ENCODE measurements at places on chromosomes 1 and 21.

DNA sequence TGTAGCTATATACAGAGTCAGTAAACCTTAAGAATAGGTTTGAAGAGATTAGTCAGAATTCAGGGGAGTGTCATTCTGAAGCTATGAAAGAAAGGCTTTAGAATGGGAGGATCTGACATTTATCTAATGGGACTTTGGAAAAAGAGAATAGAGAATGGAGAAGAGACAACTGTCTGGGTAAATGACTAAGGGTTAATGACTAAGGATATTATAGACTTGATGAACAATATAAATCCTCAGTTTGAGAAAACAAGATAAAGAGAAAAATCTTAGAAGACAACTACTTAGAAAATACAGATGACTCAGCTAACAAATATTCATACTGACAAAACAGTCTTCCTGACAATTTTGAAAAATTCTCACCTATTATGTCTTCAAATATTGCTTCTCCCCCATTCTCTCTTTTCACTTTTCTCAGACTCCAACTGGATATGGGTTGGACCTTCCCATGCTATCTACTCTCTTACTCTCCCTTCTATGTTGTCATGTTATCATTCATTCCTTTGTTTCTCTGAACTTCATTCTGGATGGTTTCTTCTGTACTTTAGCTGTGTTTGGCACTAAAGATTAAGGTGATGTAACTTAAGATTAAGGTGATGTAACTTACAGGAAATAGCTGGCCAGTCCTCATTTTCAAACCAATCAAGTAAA, 20.4 kb downstream of the SLC16A1 start:
- DNase-seq, result no peak

- no peak for DNase-seq
These were observed 73.8 kb upstream of the ZNF678 start for GRCh38 chr1:227489572-227489971.

DNA sequence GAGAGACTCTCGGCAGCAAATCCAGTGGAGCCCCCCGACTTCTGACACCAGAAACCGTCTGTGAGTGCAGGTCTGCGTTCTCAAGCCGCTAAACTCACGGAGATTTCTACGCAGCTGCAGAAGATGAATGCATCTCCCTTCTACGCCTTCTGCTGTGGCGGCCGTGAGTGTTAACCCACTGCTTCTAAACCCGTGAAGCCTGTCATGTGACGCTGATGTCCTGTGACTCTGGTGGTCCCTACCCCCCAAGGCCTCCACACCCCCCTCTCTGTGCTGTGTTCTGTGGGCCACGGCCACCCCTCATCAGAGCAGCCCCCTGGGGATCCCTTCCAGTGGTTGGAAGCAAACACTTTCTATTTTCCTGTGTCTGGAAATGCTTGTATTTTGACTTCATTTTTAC, 33.9 kb upstream of the COL18A1 start:
- no peak for DNase-seq

- no peak for DNase-seq
These were observed 236.6 kb downstream of the NPHP4 start for GRCh38 chr1:5755552-5756125.

- no peak for DNase-seq
These were observed 94.3 kb upstream of the GALNT2 start for GRCh38 chr1:229972600-229973296.

- no peak for DNase-seq
These were observed 416.6 kb upstream of the RUNX1 start for GRCh38 chr21:35465741-35466140.
